ENCODE measurements at places on chromosomes 2 and 18. TPM values are rescaled to one million over a fixed set of nuclear protein-coding genes. Genes with fewer than 3 reads are reported as not detected.

GRCh38 chr18:49340446-49340845 lies 120.0 kb downstream of the DYM start:
- DNase-seq = peak; percentile 25

DNA sequence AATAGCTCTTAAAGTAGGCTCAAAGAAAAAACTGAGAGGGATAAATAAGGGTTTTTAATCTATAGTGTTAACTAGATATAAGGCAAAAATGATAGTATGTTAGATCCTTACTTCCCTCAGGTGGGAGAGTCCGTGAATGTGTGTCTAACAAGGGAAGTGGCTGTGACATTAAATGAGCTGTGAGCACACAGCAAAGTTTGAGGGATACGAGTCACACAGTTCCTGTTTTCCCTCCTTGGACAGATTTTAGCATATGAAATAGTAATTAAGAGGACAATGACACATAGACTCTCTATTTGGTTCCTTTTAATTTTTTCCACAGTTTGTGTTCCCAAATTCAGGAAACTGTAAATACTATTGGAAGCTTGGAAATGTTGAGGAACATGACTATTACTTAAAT lies 148.4 kb upstream of the CAVIN2 start:
- no peak for DNase-seq

Gene RNF125
- total RNA-seq = 1.6 TPM

Gene CHAC2
- total RNA-seq = 19.9 TPM

GRCh38 chr18:72543357-72544055 lies 636 bp downstream of the CBLN2 start:
- no peak for DNase-seq

- no peak for DNase-seq
These were observed 33.3 kb downstream of the STAT1 start for GRCh38 chr2:190980630-190981209.

- DNase-seq = no peak
These were observed 15.8 kb upstream of the ASPRV1 start for GRCh38 chr2:69977186-69977585.

DNA sequence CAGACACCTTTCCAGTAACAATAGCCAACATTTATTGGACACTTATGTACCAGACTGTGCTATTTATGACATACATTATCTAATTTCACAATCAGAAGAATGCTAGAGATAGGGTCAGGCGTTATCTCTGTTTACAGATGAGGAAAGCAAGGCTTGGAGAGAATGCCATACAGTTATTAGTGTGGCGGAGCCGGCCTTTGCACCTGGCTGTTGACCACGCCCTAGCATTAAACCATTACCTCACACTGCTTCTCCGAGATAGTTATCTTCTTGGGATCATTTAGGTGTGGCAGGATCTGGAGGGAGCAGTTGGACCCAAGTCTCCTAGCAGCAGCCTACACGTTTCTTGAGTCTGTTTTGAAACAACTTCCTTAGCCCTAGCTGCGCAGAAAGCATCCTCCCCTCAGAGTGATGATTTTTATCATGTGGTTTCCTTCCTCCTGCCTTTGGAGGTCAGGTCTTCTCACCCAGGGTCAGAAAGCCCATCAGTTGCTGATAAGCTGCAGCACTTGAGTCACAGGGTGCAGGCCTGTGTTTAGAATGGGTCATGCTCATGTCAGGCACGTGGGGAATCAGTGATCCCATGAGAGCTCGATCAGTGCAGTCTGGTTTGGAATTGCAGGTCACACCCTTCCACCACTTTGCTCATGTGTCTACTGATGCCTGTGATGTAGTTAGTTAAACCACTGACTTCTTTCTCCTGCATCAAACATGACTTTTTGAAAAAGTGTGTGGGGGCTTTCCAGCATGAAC lies 118.2 kb downstream of the SPTBN1 start:
- DNase-seq = peak; percentile 75

Gene IL1R1
- 27.2 TPM for total RNA-seq

GRCh38 chr2:164896634-164897355 lies 55.2 kb upstream of the COBLL1 start:
- DNase-seq = peak; percentile 68

DNA sequence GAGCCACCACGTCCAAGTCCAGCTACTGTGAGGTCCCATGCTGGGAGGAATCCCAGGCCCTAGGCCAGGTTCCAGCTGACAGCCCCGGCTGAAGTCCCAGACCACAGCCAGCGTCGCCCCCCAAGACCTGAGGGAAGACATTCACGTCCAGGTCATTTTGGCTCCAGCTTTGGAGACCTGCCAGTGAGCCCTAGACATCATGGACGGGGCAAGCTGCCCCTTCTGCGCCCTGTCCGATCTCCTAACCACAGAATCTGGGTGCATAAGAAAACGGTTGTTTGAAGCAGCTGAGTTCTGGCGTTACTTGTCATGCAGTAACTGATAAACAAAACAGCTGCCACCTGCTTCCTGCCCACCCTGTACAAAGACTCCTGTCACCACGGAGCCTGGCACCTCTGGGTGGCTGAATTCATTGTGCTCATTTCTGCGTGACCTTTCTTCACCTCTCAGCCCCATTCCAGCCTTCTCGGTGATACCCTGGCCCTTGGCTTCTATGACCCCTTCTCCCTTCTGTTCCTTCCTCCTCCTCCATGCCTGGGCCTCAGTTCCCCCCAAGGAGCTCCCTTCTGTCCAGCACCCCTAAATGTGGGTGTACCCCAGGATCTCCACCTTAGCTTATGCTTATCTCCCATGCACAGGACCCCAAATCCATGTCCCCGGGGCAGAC lies 72.6 kb upstream of the SMAD7 start:
- no peak for DNase-seq

Gene CTDP1
- total RNA-seq = 8.3 TPM

DNA sequence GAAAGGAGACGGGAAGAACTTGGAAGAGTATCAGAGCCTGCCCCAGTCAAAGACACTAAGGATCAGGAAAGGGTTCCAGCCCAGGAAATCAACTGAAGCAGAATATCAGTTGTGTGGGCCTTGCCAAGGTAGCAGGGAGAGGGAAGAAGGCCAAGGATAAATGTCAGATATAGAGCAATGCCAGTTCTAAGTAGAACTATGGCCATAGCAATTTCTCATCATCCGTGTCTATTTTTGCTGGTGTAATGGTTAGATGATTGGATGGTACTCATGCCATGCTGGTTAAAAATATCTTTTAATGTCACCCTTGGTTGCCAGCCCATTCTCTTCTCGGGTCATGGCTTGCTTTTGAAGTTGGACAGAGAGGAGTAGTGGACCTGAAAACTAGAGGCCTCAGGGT lies 41.9 kb downstream of the MAIP1 start:
- DNase-seq = no peak

- no peak for DNase-seq
These were observed 20.3 kb upstream of the FAHD2A start for GRCh38 chr2:95382192-95382591.

DNA sequence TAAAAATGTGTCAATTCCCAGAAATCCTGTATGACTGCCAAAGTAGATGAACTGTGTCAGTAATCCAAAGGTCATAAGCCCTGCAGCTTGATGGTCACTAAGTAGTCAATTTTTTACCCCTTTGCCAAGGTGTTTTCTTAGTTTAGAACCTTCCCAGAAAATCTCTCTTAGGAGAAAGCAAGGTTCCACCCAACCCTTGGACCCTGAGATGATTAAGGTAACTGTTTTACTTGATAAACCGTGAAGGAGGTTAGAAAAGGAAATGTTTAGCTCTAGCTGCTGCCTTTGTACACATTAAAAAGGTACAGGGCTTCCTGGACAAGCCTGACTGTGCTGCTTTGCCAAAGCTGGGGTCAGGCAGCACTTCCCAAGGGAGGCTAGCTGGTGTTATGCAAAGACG lies 24.4 kb upstream of the LRP2 start:
- DNase-seq = no peak

Gene ALPP
- not detected for total RNA-seq

GRCh38 chr2:201298462-201299052 lies 38.2 kb downstream of the CASP8 start:
- no peak for DNase-seq
